Breast epithelium (tissue), 4 donors: ENCODE measurements at places on chromosomes 3 and 15.

- DNase-seq, result no peak
- no peaks in the 10 kb centered on the region for H3K36me3 ChIP-seq
- H3K27me3 ChIP-seq, result no peaks in the 10 kb centered on the region
- no peak overlapping the region for H3K27ac ChIP-seq
These were observed 382.9 kb downstream of the GABRG3 start for GRCh38 chr15:27353856-27354255.

DNA sequence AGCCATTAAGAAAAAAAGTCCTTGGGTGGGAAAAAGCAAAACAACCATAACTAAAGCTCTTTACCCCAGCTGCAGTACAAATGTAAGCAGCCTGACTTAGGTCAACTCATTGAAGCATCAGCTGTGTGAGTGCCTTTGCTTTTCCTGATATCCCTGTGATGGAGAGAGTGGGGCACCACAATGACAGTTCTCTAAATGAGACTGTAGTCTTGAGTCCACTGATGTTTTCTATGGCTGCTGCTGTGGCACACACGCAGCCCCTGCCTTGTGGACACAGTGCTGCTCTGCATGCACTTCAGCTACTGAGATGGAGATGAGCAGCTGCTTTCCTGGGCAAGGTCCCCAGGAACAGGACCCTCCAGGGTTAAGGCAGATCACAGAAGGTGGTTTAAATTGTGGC lies 173.2 kb downstream of the KCNAB1 start:
- DNase-seq, result no peak
- peaks cover 28% of the 10 kb centered on the region for H3K27me3 ChIP-seq
- no peak overlapping the region for H3K27ac ChIP-seq
- H3K4me3 ChIP-seq, result no peak overlapping the region
- peaks cover 8% of the 10 kb centered on the region for H3K4me1 ChIP-seq

GRCh38 chr3:87801409-87801808 lies 257.4 kb downstream of the CGGBP1 start:
- no peaks in the 10 kb centered on the region for H3K4me1 ChIP-seq
- H3K27ac ChIP-seq, result no peak overlapping the region
- H3K4me3 ChIP-seq, result no peak overlapping the region
- no peaks in the 10 kb centered on the region for H3K36me3 ChIP-seq
- no peak for DNase-seq

GRCh38 chr15:67076147-67076843 lies 10.9 kb downstream of the SMAD3 start:
- peaks cover 18% of the 10 kb centered on the region for H3K4me1 ChIP-seq
- H3K27me3 ChIP-seq, result no peaks in the 10 kb centered on the region
- peak overlapping the region; percentile 40 for H3K27ac ChIP-seq
- H3K36me3 ChIP-seq, result no peaks in the 10 kb centered on the region
- DNase-seq, result no peak

DNA sequence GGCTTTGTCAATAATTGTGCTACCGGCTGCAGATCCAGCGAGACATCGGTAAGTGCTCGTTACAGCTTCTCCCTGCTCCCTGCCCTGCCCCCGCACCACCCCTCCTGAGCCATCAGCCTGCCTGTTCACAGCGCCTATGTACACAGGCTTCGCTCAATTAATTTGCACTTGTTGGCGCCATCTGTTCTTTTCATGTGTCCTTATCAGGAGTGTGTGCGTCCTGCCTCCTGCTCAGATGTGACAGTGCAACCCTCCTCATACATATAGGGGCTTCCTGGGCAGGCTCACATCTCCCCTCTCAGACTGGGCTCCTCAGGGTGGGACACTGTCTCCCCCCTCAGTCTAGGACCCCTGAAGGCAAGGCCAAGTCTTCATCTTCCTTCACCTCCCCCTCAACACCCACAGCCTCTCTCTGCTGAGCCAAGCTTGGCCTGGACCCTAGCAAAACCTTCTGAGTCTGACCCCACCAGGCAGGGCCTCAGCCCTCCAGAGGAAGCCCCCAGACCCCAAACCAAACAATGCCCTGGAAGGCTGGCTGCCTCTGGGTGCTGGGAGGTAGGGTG lies 54.9 kb downstream of the CYP11A1 start:
- H3K4me3 ChIP-seq, result no peak overlapping the region
- no peaks in the 10 kb centered on the region for H3K4me1 ChIP-seq
- no peaks in the 10 kb centered on the region for H3K27me3 ChIP-seq
- DNase-seq, result no peak
- no peaks in the 10 kb centered on the region for H3K36me3 ChIP-seq
- H3K27ac ChIP-seq, result no peak overlapping the region

GRCh38 chr3:128841926-128842920 lies 37.2 kb upstream of the ACAD9 start:
- no peak for DNase-seq
- no peaks in the 10 kb centered on the region for H3K27me3 ChIP-seq
- H3K4me3 ChIP-seq, result no peak overlapping the region
- H3K36me3 ChIP-seq, result no peaks in the 10 kb centered on the region

DNA sequence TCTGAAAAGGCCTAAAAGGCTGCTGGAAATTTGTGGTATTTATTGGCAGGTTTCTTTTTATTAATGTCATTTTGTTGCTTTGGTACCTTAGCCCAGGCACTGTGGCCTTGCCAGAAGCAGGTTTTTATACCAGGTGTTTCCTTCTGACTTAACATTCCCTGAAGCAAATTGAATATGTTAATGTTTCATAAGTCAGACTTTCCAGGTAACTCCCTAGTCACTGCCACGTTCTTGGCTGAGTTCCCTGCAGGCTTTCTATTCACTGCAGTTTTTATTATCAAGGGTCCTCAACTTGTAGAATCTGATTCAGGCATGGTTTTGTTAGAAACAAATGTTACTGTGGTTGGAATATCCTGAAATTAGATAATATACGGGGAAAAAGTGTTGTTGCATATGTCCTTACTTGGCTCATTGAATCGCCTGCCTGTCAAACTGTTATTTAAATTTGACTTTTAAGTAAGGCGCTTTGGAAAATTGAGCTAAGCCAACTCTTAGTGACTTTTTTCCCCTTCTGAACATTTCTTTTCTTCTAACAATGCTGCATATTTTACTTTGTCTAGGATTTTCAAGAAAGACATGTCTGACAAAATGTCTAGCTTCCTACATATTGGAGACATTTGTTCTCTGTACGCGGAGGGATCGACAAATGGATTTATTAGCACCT lies 22.9 kb downstream of the ITPR1 start:
- peak; percentile 40 for DNase-seq
- no peaks in the 10 kb centered on the region for H3K4me1 ChIP-seq
- no peaks in the 10 kb centered on the region for H3K27me3 ChIP-seq
- no peak overlapping the region for H3K27ac ChIP-seq

- H3K27me3 ChIP-seq, result no peaks in the 10 kb centered on the region
- H3K4me3 ChIP-seq, result no peak overlapping the region
- peaks cover 5% of the 10 kb centered on the region for H3K4me1 ChIP-seq
These were observed 206.9 kb downstream of the KLHL25 start for GRCh38 chr15:85587707-85588411.

GRCh38 chr3:167198949-167199600 lies 181.0 kb downstream of the ZBBX start:
- H3K36me3 ChIP-seq, result no peaks in the 10 kb centered on the region
- no peaks in the 10 kb centered on the region for H3K4me1 ChIP-seq
- no peaks in the 10 kb centered on the region for H3K27me3 ChIP-seq
- H3K27ac ChIP-seq, result no peak overlapping the region

GRCh38 chr3:126926684-126927400 lies 56.1 kb upstream of the PLXNA1 start:
- no peak overlapping the region for H3K4me3 ChIP-seq
- no peaks in the 10 kb centered on the region for H3K36me3 ChIP-seq
- peaks cover 7% of the 10 kb centered on the region for H3K4me1 ChIP-seq
- DNase-seq, result no peak
- no peaks in the 10 kb centered on the region for H3K27me3 ChIP-seq
- peak overlapping the region; percentile 84 for H3K27ac ChIP-seq

- peak within 1 kb of the TSS; percentile 56 for H3K4me3 ChIP-seq
- DNase-seq, result no peak
- H3K4me1 ChIP-seq, result peaks cover 5% of the 10 kb centered on the region
- no peaks in the 10 kb centered on the region for H3K27me3 ChIP-seq
- no peaks in the 10 kb centered on the region for H3K36me3 ChIP-seq
These were observed at the start of gene HYAL1 for GRCh38 chr3:50303013-50303815. TSS of gene HYAL1 (minus strand) at chr3:50303574. CDS start at chr3:50302956, 618 bp downstream.

DNA sequence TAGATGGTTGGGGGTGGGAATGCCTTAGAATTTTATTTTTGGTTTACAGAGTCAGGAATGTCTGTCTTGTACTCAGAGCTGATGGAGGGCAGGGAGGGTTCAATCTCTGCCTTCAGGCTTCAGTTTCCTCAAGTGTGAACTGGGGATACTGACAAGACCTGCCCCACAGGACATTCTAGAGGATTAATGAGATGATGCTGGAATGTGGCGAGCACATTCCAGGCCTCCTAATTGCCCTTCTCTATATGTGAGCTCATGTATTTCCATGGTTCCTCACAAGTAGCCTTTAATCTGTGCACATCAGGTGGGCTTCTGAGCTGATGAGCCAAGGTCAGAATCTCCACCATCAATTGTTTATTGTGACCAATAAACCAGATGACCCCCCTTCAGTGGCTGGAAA lies 90.4 kb downstream of the CACNA2D3 start:
- H3K27me3 ChIP-seq, result no peaks in the 10 kb centered on the region
- no peak for DNase-seq
- no peak overlapping the region for H3K27ac ChIP-seq
- no peak overlapping the region for H3K4me3 ChIP-seq
- no peaks in the 10 kb centered on the region for H3K36me3 ChIP-seq

DNA sequence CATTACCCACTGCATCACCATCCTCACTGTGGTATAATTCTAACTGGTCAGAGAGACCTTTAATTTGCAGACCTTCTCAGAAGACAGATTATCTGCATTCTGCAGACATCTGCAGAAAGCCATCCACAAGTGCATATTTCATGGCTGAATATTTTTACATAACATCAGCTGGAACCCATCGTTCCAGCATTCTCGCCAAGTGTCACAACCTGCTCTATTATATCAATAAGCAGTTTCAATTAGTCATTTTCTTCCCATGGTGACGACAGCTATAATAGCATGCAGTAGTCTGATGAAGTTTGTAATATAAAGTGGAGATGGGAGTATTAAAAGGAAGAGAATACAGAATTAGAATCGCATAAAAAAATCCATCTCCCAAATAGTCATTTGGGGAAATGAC lies 334.7 kb downstream of the FHIT start:
- H3K27me3 ChIP-seq, result no peaks in the 10 kb centered on the region
- no peaks in the 10 kb centered on the region for H3K4me1 ChIP-seq
- no peak overlapping the region for H3K27ac ChIP-seq
- H3K36me3 ChIP-seq, result no peaks in the 10 kb centered on the region
- no peak for DNase-seq

DNA sequence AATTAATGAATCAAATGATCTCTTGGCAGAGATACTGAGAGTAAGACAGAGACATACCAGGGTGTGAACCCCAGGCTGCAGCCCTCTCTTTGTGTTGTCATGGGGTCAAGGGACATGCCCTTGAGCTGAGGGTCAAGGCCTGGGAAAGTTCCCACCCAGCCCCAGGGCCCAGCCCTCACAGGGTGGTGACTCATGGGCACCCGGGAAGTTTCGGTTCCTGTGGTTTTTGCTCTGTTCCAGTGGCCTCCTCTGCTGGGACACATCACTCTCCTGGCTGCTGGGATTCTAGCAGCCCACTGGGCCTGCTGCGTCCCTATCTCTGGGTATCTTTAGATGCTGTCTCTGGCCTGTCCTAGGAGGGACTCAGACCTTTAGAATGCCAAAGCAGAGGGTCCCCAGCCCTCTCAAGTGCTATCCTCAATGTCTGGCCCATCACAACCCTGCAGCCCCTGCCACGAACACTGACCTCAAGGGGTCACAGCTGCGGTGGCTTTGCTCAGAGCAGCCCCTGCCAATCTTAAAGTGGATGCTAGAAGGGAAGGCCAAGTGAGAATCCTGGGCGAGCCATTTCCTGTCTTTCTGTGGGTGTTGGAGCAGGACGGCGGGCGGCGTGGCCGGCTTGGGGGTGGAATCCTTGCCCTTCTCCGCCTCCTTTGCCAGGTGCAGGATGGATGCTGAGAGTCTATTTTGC lies 148.4 kb upstream of the TLE3 start:
- H3K27me3 ChIP-seq, result no peaks in the 10 kb centered on the region
- H3K27ac ChIP-seq, result no peak overlapping the region
- no peak overlapping the region for H3K4me3 ChIP-seq
- DNase-seq, result no peak
- H3K4me1 ChIP-seq, result no peaks in the 10 kb centered on the region

- peak overlapping the region; percentile 100 for H3K4me3 ChIP-seq
- no peaks in the 10 kb centered on the region for H3K36me3 ChIP-seq
- DNase-seq, result no peak
These were observed 782 bp upstream of the IREB2 start for GRCh38 chr15:78437107-78437761.
